ENCODE measurements at places on chromosomes 2 and 18. TPM values are rescaled to one million over a fixed set of nuclear protein-coding genes. Genes with fewer than 3 reads are reported as not detected.

The ANKRD62 gene
- not detected for total RNA-seq

The CD8B2 gene
- not detected for total RNA-seq

The KCNG2 gene
- not detected for total RNA-seq

The DSG1 gene
- total RNA-seq = not detected

The ALPI gene
- total RNA-seq = not detected

The IL1RN gene
- total RNA-seq = 1.1 TPM

The DSG3 gene
- total RNA-seq = 0.16 TPM

The CHRNG gene
- total RNA-seq = not detected

The POLR1A gene
- 29.4 TPM for total RNA-seq
